ENCODE measurements at places on chromosomes 3 and 15. TPM values are rescaled to one million over a fixed set of nuclear protein-coding genes. Genes with fewer than 3 reads are reported as not detected.
A peak's percentile ranks its signal among the peaks of the same experiment; 100 is the strongest.

- DNase-seq: peak; percentile 24
Measured at GRCh38 chr3:135238871-135239614, 444.0 kb downstream of the EPHB1 start.

DNA sequence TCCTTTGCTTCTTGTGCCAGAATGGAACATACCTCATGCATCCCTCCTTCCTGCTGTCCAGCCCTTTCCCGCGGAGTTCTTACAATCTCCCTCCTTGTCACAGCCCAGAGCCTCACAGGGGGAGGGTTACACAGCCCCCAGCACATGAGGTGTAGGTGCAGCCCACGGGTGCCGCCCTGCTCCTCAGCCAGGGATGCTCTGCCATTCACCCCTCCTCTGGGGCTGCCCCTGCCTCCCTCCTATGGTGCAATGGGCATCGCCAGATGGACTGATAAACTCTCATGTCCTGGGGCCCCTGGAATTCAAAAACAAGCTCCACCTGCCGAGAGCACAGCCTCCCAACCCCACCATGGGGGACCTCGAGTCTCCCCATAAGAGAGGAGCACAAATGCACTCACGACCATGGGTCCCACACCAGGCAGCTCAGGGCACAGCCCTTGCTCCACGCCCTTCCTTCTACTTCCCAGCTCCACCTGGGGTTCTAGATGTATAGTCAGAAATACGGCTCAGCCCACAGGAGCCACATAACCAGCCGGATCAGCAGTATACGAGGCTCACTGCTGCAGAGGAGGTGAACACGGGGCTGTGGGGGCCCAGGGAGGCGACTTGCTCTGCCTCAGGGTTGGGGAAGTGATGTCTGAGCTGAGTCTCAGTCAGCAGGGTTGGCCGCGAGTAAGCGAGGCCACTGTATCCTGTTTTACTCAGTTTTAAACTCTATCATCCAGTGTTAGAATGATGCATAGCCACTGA is 269.7 kb upstream of the LYSMD4 start:
- DNase-seq: no peak

DNA sequence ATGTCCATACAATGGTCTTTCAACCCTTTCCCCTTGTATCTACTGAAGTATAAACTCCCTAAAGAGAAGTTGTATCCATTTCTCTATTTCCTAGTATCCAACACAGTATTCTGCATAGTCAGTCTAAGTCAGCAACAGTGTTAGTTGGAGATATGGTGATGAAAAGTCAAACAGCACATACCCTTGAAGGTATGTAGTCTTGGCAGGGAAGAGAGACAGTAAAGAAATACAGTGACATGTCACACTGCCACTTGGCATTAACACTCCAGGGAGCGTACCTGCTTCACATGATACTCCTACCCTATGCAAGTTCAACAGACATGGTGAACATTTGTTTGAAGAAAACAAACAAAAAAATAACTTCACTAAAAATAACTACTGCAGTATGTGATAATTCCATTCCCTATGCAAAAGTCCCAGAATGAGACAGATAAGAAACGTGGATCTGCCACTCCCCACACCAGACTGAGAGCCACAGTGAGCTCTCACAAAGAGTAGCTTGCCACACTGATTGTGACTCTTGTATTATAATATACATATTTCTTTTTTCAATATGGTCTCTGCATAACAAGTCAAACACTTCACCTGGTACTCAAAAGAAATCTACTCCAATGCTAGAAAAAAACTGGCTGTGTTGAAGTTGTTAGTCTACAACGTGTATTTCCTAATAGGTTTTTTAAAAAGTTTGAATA is 5.9 kb downstream of the PDCD10 start:
- DNase-seq: no peak

- no peak for DNase-seq
Measured at GRCh38 chr15:85407421-85408269, 27.2 kb downstream of the AKAP13 start.

STRIT1 gene
- total RNA-seq: 0.38 TPM
